ENCODE measurements at places on chromosomes 2 and 18.
A peak's percentile ranks its signal among the peaks of the same experiment; 100 is the strongest.

DNA sequence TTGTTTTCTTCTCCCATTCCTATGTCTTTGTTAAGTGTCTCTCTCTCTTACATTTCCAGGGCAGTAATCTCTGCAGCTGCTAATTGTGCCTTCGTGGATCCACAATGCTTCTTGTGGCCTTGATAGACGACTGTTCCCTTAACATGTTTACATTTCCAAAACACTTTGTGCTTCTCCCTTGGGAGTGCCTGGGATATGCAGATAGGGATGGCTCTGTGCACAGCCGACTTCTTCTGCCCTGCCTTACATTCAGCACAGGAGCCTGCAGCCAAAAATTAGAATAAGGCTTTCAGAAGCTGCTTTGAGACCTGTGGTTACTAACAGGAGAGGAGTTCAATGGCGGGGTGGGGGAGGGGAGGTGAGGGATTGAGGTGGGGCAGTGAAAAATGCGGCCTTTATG is 328.9 kb downstream of the TDRD15 start:
- no peak for DNase-seq

DNA sequence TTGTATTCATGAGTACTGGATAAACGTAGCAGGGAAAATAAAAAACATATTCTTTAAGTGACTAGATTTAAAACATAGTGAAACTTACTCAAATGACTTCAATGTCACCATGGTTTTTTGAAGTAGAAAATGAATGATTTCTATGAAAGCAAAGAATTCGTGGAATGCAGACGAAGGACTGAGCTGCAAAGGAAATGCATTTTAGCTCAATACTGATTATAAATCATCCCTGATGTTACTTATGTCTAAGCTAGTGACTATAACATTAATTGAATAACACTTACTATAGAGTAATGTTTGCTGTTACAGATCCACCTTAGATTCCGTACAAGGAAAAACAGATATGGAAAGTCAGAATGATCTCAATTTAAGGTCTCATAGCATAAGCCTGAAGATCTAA is 1257.7 kb upstream of the CDH2 start:
- DNase-seq: peak; percentile 6

DNA sequence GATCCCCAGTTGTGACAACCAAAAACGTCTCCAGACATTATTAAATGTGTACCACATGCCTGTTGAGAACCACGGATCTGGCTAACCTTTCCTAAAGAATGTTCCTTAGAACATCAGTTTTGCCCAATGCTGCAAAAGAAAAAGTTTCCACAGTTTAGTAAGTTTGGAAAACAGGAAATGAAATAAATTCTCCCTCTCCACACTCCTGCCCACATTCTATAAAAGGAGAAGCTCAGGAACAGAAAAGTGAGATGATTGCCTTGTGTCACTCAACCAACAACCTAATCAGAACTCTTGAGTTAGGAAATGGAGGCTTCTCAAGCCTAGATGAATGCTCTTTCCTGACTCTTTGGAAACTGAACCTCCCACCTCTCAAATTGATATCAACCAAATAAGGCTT is 56.1 kb upstream of the NFE2L2 start:
- DNase-seq: no peak

- DNase-seq: no peak
Measured at GRCh38 chr2:122530814-122531213, 775.4 kb downstream of the TSN start.

DNA sequence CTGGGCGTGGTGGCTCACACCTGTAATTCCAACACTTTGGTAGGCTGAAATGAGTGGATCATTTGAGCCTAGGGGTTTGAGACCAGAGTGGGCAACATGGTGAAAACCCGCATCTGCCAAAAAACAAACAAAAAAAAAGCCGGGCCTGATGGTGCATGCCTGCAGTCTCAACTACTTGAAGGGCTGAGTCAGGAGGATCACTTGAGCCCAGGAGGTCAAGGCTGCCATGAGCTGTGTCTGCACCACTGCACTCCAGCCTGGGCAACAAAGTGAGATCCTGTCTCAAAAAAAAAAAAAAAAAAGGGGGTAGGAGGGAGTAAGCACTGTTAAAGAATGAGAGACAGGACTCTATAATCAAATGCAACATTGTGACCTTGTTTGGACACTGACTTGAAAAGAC is 54.6 kb downstream of the HDLBP start:
- DNase-seq: no peak

DNA sequence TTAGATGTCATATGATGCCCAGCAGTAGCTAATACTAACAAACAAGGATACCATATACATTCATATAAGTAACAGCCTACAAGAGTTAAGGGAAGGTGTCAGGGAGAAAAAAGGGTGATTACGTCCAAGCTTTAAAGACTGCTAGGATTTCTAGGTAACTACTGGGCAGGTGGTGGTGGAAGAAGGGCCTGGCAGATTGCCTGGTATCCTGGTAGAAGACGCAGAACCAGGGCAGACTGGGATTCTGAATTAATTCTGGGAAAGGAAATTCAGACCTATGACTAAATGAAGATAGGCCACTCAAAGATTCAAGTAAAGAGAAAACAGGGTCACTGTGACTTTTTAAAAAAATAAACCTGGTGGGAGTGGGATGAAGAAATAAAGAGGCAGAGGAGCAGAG is 31.9 kb downstream of the NDUFA10 start:
- DNase-seq: no peak

DNA sequence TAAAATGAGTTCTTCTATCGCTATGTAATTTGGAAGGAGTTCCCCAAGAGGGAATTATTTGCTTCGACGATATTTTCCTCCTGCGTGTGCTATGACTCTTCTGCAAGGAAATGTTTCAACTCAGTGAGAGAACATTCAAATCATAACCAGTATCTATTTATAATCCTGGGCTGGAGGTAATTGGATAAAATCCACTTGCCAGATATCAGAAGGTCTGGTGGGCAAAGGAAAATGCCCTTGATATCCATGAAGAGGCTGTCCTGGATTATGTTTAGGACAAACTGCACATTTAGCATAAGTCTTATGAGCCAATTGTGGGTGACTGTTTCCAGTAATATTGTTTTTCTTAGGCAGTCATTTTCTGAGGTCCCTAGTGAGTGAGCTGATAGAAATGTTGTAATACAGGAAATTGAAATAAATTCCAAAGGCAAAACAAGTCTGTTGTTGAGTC is 17.7 kb downstream of the RPIA start:
- DNase-seq: no peak

- no peak for DNase-seq
Measured at GRCh38 chr2:144249035-144249637, 270.8 kb downstream of the ZEB2 start.

DNA sequence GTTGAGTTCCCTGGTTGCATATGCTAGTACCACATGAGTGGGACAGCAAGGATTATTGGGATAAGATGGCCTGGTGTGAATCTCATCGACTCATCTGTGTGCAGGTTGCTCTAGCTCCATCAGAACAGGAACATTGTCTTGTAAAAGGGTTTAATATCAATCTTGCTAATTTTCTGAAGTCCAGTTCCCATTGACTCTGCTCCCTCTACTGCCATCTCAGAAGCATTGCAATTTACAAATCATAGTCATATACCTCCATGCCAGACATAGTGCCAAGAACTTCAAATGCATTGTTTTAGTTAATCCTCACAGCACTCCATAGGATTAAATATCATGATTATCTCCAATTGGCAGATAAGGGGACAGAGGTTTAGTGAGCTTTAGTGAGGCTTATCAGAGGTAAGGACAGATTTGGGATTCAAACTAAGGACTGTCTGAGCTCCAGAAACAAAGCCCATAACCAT is 4.8 kb upstream of the STAT4 start:
- no peak for DNase-seq

- DNase-seq: no peak
Measured at GRCh38 chr2:83172841-83173240, 1286.2 kb downstream of the SUCLG1 start.

DNA sequence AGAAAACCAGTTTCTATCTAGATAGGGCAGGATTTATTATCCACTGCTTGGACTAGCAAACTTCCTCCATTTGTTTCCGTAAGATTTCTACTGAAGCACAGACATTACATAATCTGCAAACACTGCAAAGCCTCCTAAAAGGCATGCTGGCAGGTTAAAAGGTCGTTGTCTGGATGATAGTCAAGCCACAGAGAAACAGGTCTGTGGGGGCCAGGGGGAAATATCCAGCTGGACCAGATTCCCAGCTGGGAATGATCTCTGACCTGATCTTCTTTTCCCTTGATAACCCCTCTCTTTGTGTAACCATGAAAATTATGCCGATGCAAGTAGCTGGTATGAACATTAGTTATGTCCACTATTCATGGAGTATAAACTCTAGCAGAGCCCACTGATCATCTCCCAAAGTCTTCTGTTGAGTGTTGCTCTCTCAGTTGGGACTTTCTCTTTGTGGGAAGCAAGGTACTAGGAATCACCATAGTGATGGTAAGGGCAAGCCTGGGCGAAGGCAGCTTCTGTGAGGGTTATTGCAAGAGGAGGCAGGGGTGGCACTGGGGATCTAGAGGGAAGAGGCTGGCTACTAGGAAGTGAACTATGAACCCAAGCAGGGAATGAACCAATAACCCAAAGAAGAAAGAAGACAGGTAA is 61.3 kb downstream of the GDF7 start:
- DNase-seq: no peak

DNA sequence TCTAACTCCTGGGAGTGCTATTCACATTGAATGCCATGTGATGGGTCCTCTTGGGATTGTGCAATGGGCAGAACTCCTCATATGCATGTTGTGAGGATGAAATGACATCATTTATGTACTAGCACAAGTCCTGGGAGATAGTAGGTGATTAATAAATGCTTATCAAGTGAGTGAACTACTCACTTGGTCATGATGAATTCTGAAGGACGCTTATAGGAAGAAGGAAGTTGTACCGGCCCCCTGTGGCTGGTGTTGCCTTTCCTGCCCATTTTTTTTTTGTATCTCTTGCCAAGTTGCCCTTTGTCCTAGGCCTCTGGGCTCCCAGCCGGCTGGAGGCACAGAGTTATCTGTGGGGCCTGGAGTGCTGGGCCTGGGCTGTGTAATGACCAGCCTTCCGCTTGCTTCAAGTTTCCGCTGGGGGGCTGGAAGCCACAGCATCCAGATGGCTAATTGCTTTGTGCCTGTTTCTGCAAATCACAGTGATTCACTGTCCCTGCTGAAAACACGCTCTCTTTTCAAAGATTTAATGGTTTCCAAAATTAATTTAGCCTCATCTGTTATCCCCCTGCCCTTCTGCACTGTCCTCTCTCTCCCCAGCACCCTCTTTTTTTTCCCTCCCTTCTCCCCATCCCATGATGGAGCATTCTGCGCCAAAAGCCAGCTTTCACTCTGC is 33.7 kb upstream of the MRPL33 start:
- no peak for DNase-seq

DNA sequence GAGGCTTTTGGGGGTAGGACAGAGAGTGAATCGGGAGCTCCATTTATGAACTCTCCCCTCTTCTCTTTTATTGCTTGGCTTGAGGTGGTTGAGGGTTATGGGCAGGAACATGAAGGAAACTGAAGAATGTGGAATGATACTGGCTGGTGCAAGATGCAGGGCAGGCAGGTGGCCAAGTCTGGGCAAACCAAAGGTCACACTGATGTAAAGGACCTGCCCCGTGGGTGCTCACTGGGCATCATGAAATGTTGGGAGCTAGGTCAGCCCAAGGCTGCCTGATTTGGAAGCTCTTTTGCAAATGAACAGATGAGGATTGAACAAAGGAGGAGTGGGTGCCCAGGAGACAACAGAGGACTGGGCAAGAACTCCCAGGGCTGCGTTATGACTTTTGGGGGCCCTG is 328.9 kb downstream of the CLIP4 start:
- DNase-seq: no peak

DNA sequence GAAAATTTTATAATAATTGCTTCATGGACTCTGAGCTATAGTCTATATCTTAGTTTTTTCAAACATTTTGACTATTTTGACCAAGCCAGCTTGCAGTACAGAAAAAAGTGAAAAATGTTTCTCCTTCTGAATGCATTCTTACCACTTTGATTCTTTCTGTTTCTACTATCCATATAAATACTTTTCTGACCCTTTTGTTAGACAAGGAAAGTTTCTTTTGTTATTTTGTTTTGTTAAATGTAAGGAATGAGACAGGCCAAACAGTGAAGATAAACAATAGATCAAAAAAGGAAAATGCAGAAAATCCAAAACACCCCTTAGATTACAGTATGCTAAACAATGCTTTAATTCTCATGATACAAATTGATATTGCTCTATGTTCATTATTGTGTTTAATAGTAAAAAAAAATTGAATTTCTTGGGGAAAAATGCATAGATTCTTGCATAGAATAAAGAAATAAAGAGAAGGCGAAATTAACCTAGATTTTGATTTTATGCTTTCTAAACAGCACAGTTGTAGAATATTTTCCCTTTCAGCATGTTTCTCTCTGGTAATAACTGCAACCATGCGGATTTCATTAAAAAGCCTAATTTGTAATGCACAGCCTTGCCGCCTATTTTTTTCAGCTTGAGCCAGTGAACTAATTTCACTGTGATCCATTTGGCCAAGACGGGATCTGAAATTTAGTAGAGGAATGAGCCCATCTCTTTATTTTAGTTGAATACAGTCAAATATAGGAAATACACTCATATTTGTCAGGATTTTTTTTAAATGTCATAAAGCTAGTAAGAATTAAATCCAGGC is 976 bp downstream of the TNFAIP6 start:
- peak; percentile 41 for DNase-seq

- no peak for DNase-seq
Measured at GRCh38 chr18:44859263-44859662, 178.6 kb downstream of the SETBP1 start.

- DNase-seq: no peak
Measured at GRCh38 chr18:77023102-77023782, 109.3 kb downstream of the MBP start.

GRCh38 chr18:77013811-77014521 is 118.6 kb downstream of the MBP start:
- no peak for DNase-seq

DNA sequence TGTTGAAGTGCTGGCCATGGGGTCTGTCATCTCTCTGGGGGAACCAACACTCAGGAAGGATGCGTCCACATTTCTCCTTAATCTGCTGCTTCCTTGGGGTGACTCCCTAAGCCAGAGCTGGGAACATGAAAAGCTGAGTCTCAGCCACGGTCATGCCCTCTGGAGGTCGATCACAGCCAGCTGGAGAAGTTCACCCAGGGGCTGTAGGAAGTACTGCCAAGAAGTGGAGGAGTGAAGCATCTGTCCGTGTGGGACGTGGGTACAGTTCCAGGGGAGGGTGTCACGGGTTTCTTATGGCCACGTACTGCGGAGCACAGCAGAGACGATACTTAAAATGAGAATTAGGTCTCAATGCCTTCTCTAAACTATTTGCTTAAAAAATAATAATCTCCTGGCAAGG is 42.4 kb upstream of the IGFBP2 start:
- DNase-seq: peak; percentile 47

- no peak for DNase-seq
Measured at GRCh38 chr2:10059552-10060335, 16.4 kb downstream of the KLF11 start.
